ENCODE measurements at places on chromosomes 6 and 20.

- DNase-seq = peak; percentile 28
Observed at GRCh38 chr6:43052842-43053544, 658 bp downstream of the CUL7 start.

- no peak for DNase-seq
Observed at GRCh38 chr6:41021832-41022231, 17.2 kb downstream of the UNC5CL start.

DNA sequence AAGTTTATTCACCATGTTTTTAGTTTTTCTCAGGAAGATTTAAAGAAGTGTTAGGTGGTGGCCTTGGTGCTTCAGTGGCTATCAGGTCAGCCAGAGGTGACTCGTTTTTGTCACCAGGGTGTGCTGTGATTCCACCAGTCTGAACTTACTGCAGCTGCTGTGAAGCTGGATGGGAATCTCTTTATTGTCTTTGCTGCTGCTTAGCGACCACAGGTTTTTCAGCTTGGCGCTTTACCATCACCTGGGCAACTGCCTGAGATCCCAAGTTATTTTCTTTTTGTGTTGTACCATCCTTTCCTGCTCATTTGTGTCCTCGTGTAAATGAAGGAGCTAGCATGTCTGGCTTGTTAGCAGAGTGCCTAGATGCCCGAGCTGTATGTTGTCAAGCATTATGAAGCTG lies 146.9 kb downstream of the MACROD2 start:
- no peak for DNase-seq

DNA sequence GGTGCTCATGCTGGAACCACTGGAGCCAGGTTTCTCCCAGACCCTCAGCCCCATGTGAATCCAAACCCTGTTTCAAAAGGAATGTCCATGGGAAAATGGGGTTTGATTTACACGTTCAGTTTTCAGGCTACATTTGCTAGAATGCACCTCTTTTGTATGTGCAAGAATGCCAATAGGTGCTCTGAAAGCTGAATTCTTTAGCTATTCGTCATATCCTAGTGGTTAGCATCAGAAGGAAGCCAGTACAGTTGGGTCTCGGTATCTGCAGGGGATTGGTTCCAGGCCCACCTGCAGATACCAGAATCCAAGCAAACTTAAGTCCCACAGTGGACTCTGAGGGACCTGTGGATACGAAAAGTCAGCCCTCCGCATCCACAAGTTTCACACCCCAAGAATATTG lies 93.4 kb downstream of the UST start:
- no peak for DNase-seq

- DNase-seq = peak; percentile 71
Observed at GRCh38 chr20:5788385-5788895, 38.2 kb downstream of the SHLD1 start.

GRCh38 chr6:166439366-166440091 lies 56.8 kb upstream of the MPC1 start:
- no peak for DNase-seq

DNA sequence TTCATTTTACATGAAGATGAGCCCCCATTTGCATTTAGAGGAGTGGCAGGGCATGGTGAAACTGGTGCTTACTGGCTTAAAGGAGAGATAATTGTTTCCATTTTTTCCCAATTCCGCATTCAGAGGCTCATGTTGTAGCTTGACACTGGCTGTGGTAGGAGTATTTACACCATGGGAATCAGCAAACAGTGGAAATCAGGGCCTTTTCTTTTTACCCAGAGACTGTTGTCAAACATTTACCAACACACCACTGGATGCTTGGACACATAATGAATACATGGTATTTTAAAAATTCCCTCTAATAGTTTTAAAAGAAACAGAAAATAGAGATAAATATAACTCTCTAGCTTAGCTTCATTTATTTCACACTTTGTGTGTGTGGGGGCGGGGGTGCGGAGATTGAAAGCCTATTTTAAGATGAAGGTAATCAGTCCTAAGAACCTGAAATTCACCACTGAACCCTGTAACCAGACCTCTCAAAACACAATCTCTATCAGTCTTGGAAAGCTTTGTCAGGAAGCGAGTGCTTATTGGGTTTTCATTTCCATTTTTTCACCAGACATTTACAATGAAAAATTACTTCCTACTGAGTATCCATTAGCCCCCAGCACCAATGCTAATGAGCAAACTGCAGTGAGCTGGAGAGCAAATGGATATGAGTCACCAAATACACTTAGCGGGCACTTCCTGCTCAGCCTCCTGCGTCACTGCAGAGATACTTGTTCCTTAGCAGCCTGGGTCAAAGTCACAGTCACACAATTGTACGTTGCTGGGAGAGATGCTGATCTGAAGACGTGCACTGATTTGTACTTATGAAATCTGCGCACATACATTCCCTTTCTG lies 532.0 kb downstream of the BCKDHB start:
- no peak for DNase-seq

DNA sequence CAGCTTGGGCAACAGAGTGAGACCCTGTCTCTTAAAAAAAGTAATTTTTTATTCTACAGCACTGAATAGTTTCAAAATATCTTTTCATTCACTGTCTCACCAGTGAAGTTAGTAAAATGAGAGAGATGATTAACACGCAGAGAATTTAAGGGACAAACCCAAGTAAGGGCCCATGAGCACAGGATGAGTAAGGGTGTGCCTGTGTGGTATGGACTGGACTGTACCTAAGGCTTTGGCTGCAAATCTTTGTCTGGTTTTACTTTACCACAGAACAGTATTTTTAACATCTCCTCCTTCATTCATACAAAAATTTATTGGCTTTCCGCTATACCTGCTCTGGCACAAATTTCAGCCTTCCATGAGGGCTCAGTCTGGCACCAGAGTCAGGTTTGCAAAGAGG lies 433.3 kb downstream of the UTRN start:
- DNase-seq = no peak

All from activated CD8-positive, alpha-beta memory T cell treated with anti-CD3 and anti-CD28 coated beads, Interleukin-2, amount 50 U/mL, for 4 hours (primary cell).